ENCODE measurements at places on chromosomes 1 and 21.
A peak's percentile ranks its signal among the peaks of the same experiment; 100 is the strongest.

DNA sequence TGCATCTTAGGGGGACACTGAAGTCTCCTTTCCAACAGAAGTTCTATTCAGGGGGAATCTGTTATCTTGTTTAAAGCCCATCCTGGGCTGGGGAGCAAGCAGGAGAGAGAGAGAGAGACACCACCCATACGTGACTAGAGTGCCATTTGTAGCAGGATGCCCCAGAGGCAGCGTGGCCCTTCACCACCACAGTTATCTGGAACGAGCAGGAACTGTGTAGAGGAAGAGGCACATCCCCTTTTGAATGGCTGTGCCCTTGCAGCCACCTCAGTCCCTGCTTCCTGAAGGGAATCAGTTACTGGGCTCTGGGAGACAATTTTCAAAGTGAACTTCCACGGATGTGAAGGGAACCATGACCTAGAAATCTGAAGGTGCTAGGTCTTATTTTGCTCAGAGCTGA is 19.4 kb upstream of the LAMTOR5 start:
- no peak for DNase-seq

DNA sequence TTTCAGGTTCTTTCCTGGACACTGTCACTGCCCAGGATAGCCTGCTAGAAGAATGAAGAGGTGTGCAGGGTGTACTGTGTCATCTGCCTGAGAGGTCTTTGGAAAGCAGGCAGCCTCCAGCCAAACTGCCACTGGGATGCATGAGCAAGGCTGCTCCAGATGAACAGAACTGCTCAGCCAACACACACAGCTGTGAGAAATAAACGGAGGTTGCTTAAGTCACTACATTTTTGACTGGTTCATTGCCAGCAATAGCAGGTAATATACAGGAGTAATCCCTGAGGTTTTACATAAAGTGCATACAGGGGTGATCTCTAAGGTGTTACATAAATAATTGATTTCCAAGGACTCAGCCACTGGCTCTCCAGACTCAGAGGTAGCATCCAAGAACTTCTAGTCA is 516.9 kb downstream of the BRINP3 start:
- no peak for DNase-seq

- no peak for DNase-seq
Measured at GRCh38 chr1:31585736-31586365, 9.5 kb downstream of the TINAGL1 start.

GRCh38 chr1:107524301-107524700 is 383.5 kb downstream of the NTNG1 start:
- DNase-seq, result no peak

GRCh38 chr1:222634180-222635013 is 16.5 kb downstream of the MIA3 start:
- DNase-seq, result peak; percentile 65

DNA sequence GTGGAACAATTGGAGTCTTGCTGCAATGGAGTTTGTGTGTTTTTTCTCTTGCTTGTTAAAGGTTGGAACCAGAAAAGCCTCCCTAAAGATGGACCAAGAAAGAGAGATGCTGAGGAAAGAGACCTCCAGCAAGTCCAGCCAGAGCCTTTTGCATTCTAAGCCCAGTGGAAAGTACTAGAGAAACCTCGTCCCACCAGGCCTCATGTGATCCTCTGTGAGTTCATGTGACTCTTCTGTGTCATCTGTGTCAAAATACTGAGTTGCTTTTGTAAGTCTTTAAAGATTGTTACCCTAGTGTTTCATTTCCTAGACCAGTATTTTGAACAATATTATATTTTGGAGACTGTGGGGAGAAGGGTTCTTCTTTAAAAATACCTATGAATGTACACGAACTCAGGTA is 12.5 kb upstream of the EFHD2 start:
- no peak for DNase-seq

DNA sequence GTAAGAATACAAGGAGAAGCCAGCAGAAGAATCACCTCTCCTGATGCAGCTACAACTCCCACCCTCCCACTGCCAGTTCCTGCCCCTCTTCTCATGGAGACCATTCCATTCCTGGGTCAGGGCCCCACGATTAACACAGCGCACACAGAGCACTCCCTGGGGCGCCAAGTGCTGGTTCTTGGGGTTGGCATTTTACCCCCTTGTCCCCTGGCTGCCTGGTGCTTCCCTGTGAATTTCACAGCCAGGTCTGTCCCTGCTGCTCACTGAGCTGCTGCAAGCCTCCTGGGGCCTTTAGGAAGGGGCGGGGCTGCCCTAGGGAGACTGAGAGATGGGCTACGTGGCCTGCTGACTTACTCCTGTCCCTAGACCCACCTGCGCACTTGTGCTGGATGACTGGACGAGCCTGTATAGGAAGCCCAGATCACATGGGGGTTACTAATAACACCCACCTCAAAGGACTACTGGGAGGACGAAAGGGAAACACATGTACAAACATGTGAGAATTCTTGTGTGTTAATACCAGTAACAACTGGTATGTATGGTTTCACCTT is 4.8 kb downstream of the ZNF672 start:
- peak; percentile 47 for DNase-seq

DNA sequence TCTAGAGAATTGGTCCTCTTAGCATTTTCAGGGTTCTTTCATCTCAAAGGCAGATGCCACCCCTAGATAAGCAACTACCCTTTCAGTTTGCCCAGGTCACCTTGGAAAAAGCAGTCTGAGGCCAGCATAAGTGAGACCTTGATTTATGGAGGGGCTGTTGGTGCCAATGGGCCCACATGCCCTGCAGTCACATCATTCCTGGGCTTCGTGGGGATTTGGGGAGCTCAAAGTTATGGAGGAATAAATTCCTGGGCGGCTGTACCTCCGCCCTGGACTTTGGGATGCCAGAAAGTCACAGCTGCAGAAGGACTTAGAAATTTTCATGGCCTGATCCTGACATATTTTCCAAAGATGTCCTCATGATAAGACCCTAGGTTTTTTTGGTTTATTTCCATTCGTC is 2.7 kb upstream of the SDHB start:
- no peak for DNase-seq

- no peak for DNase-seq
Measured at GRCh38 chr1:201597551-201598230, 58.8 kb downstream of the NAV1 start.

- DNase-seq, result no peak
Measured at GRCh38 chr1:65317866-65318653, 8.7 kb downstream of the DNAJC6 start.

DNA sequence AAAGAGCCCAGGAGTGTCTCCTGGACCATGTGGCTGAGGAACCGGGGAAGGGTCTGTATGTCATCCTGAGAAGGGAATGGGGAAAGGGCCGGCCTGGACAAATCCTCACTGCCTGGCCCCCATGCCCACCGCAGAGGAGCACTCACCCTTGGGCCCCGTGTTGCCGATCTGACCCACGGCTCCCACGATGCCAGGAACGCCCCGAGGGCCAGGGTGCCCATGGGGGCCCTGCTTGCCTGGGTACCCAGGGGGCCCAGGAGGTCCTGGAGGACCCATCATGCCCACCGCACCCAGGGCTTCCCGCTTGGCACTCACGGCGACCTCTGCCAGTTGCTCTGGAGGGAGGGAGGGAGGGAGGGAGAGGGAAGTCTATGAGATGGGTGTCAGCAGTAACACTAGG is 14.6 kb downstream of the COL9A2 start:
- peak; percentile 30 for DNase-seq

GRCh38 chr21:43731476-43731875 is 12.5 kb downstream of the PDXK start:
- no peak for DNase-seq

DNA sequence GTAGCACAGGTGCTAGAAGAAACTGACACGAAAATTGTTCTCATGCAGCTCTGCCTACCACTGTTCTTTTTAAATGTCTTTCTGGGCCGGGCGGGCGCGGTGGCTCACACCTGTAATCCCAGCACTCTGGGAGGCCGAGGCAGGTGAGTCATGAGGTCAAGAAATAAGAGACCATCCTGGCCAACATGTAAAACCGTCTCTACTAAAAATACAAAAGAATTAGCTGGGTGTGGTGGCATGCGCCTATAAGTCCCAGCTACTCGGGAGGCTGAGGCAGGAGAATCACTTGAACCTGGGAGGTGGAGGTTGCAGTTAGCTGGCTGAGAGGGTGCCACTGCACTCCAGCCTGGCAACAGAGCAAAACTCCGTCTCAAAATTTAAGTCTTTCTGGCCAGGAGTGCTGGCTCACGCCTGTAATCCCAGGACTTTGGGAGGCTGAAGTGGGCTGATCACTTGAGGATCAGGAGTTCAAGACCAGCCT is 947 bp upstream of the RIT1 start:
- DNase-seq, result no peak

GRCh38 chr1:193937308-193937707 is 750.9 kb upstream of the B3GALT2 start:
- DNase-seq, result no peak

GRCh38 chr1:225847610-225848009 is 34.6 kb downstream of the TMEM63A start:
- no peak for DNase-seq

DNA sequence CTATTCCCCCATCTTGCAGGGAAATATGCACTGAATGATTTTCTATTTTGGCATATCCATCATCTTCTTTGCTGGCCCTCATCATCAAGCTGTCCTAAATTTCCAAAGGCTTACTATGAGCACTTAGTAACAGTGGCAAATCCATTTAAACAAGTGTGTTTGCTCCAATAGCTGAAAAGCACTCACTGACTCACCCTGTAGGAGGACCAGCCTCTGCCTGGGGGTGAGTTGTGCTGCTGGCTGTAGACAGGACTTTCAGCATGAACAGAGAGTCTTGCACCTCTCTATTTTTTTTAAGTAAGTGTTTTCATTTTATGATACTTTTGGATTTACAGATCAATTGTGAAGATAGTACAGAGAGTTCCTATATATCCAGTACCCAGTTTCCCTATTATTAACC is 97.3 kb downstream of the SLC35F3 start:
- DNase-seq, result no peak

DNA sequence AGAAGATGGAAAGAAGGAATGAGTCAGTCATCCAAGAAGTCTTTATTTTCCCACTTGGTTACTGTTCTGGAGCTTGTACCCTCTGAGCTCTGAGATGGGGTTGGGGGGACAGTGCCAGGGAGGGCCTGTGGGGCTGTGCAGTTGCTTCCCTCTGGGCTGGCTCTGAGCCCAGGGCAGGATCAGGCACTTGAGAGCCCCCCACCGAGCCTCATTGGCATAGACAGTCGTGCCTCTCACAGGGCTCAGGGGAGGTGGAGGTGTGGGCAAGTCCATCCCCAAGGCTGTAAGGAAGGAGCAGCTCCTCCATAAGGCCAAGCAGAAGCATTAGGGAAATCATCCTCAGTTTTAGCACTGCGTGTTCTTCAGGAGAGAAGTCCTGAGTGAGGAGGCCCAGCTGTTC is 2.5 kb upstream of the ARL8A start:
- DNase-seq, result no peak

DNA sequence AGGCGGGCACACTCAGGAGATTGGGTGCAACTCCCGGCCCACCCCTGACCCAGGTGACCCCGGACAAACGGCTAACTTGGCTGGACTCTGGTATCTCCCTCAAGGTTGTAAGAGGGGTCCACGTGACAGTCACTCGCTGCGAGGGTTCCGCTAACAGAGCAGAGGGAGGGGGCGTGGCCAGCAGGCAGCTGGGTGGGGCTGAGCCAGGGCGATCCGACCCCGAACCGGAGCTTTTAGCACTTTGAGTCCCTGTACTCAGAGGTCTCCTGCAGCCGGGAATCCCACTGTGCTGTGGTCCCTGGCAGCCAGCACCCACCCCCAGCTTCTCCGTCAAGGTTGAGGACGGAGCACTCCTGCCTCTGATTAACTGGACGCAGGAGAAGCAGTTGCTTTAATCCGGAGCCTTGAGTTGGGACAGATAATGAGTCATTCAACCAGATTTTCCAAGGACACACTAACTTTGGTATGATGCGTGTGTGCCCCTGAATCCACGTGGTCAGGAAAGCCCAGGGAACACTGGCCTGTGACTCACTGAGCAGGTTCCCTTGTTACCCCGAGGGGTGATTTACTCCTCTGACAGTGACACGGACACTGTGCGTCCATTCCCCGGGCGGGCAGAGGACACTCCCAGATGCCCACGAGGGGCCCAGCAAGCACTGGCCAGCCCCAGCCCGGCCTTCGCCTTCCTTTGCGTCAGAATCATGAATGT is 16.8 kb downstream of the TRPM2 start:
- DNase-seq, result peak; percentile 61

DNA sequence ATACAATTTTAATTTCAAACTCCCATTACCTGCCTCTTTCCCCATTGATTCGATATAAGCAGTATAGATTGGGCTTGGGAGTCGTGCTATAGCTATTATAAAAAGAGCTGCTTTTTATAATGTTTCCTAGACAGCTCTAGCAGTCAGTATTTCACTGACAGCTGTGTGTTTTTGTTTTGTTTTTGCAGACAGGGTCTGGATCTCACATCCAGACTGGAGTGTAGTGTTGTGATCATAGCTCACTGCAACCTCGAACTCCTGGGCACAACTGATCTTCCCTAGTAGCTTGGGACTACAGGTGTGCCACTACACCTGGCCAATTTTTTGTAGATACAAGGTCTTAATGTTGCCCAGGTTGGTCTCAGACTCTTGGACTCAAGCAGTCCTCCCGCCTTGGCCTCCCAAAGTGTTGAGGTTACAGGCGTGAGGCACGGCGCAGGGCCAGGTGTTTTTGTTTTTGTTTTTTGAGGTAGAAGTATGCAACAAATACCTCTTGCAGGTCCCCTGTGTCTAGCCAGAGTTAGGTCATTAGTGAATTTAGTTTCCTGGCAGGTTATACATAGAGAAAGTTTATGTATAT is 1.7 kb downstream of the NASP start:
- DNase-seq, result no peak

DNA sequence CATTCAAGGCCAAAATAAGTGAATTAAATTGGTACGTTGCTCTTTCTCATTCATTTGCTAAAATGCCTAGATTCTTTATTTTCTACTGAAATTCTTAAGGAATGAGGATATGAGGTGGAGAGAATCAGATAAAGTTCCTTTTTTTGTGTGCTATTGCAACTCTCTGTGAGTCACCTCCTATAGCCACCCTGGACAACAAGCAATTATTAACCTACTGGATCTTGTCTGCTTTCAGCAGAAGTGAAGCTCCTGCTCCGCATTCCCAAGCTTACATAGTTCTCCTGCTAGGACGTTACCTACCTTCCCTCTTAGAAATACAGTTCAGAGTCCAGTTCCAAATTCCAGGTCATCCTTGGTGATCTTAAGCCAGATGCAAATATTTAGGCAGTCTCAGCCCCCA is 4.8 kb upstream of the KCNJ6 start:
- no peak for DNase-seq

GRCh38 chr21:43849532-43850299 is 15.3 kb upstream of the AGPAT3 start:
- no peak for DNase-seq

- no peak for DNase-seq
Measured at GRCh38 chr1:201632364-201632952, 93.5 kb downstream of the NAV1 start.

DNA sequence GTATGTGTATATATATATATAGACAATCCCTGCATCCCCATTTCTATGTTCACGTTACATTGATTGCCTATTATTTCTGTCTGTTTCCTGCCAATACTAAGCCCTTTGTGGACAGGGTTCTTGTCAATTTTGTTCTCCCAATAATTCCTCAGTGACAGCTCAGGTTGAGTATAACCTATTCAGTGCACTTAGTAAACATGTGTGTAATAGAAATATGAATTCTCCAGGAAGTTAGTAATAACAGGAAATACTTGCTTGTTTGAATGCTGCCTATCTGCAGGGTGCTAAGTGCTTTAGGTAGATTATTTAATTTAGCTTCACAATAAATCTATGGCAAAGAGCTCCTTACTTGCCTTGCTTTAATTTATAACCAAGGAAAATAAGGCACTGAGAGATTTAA is 52.8 kb upstream of the PTGFR start:
- no peak for DNase-seq

GRCh38 chr1:31020007-31020790 is 45.3 kb downstream of the PUM1 start:
- no peak for DNase-seq

GRCh38 chr1:195053478-195053877 is 1554.8 kb downstream of the KCNT2 start:
- no peak for DNase-seq
